Tongue (tissue), 3 donors: ENCODE measurements at places on chromosomes 13 and 19. TPM values are rescaled to one million over a fixed set of nuclear protein-coding genes. Genes with fewer than 3 reads are reported as not detected.

DNA sequence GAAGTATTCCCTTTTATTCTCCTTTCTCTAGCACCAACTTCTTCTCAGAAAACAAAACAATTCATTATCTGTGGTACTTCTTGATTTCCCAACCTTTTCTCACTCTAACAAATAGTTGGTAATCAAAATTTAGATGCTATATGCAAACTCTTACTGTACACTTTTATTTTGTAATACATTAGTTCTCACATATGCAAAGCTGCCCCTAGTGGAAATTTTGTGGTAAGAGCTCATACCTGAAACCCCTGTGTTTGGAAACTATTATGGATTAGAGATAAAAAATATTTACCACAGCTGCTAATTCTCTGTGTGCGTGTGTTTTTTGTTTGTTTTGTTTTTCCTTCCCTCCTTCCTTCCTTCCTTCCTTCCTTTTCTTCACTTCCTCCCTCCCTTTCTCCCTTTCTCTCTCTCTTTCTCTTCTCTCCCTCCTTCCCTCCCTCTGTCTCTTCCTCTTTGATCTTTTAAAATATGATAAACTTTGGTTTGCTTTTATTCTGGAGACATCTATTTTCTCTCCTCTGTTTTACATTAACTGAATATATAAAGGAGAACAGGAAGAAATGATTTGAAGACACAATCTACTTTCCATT is 537.4 kb downstream of the SLITRK6 start:
- no peak for DNase-seq

GRCh38 chr19:38360351-38360750 is 14.0 kb upstream of the PSMD8 start:
- no peak for DNase-seq

GRCh38 chr13:64855506-64855905 is 2374.6 kb downstream of the PCDH9 start:
- peak; percentile 38 for DNase-seq

DNA sequence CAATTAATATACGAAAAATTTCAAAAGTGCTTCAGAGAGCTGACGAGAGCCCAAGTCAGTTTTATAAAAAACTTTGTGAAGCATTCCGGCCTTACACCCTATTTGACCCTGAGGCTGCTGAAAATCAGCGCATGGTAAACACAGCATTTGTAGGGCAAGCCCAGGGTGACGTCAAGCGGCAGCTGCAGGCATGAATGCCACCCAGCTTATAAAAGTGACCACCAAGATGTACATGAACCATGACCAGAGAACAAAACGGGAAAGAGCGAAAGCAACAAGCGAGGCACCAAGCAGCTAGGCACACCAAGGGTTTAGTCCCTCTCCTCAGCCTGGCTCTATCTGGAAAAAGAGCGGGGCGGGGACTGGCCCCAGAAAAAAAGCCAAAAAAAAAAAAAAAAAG is 6.0 kb downstream of the SIGLEC11 start:
- DNase-seq, result peak; percentile 72

GRCh38 chr13:75321084-75321483 is 160.9 kb downstream of the TBC1D4 start:
- no peak for DNase-seq

- no peak for DNase-seq
Observed at GRCh38 chr19:56137405-56137804, 3.7 kb upstream of the ZNF444 start.

GRCh38 chr19:55175117-55175867 is 4.8 kb downstream of the SYT5 start:
- no peak for DNase-seq

DNA sequence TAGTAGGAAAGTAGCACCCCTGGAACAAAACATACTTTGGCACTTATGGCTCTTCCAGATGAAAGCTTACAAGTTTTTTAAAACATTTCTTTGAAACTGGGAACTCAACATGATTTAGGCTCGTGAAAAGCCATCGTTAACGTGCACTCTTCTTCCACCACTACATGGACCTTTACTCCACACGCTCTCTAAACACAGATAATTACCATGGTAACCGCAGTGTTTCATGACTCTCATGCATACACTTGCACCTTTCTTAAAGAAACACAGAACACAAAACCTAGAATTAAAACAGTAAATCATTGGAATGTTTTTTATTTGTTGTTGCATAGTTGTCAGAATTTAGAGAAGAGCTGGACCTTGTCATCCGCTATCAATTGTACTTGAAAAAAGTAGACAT is 154.3 kb downstream of the FGF9 start:
- no peak for DNase-seq

DNA sequence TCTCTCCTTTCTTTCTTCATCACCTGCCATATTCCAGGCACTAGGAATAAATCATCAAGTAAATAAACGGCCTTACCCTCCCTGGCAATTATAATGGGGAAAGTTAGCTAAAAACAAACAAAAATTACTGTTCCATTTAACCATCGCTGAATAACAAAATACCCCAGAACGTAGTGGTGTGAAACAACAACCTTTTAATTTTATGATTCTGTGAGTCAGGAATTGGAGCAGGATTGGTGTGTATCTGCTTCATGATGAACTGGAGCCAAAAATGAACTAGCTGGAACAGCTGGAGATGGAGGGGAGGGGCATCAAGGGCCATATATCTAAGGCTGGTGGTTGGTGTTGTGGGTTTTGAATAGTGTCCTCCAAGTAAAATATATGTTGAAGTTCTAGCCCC is 3.7 kb upstream of the CADM4 start:
- DNase-seq, result no peak

DNA sequence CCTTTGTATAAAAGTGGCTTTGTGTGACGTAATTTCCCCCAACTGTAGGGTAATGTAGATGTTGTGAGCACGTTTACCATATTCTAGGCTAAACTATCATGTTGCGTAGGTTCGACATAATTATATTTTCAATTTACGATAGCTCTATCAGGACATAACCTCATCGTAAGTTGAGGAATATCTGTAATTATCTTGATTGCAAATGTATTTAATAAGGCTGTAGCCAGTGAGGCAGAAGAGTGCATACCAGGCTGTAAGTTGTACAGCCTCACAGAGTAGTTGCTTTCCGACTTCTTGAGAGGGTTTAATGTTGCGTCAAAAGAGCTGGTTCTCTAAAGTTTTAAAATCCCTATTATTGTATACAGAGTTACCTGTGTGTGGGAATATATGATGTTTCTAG is 839.4 kb upstream of the GPC6 start:
- no peak for DNase-seq

DNA sequence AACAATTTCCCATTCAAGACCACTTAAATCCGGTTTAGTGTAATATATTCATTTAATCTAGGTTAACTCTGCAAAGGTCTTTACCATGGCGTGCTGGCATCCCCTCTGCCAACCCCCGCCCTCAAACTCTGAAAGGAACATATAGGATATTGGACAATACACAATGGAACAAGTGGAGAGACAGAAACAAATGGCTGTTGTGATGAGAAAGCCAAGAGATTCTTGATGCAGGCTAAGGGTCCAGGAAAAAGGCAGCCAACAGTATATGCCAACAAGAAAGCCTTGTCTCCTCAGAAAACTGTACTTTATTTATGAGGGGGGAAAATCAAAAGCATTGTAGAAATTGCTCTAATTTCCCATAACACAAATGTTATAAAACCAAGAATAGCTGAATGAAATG is 407.3 kb upstream of the SGCG start:
- peak; percentile 62 for DNase-seq

GRCh38 chr13:37049810-37050209 is 9.7 kb downstream of the SUPT20H start:
- no peak for DNase-seq

Gene BCKDHA
- total RNA-seq, result 58.0 TPM
